Activated T-cell treated with anti-CD3 and anti-CD28 coated beads, Interleukin-2, amount 50 U/mL, for 72 hours (primary cell): ENCODE measurements at places on chromosomes 2 and 18. TPM values are rescaled to one million over a fixed set of nuclear protein-coding genes. Genes with fewer than 3 reads are reported as not detected.
A peak's percentile ranks its signal among the peaks of the same experiment; 100 is the strongest.

DNA sequence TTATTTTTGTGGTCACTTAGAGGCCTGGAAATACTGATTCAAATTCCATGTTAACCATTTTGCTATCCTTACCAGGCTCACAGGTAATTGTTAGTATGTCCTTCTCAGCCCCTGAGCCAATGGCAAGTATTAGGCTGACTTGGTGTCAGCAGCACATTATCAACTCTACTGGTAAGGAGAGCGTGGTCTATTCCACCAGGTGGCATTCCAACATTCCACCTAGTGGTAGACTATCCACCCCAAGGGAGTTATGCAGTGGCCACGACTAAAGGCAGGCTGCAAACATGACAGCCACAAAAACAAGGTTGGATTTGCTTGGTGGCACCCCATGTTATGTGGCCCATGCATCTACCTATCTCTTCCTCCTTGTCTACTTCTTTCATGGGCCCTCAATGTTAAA is 31.8 kb upstream of the GCC2 start:
- no peak for DNase-seq

GRCh38 chr2:181682795-181683517 is 2.6 kb upstream of the NEUROD1 start:
- no peak for DNase-seq

DNA sequence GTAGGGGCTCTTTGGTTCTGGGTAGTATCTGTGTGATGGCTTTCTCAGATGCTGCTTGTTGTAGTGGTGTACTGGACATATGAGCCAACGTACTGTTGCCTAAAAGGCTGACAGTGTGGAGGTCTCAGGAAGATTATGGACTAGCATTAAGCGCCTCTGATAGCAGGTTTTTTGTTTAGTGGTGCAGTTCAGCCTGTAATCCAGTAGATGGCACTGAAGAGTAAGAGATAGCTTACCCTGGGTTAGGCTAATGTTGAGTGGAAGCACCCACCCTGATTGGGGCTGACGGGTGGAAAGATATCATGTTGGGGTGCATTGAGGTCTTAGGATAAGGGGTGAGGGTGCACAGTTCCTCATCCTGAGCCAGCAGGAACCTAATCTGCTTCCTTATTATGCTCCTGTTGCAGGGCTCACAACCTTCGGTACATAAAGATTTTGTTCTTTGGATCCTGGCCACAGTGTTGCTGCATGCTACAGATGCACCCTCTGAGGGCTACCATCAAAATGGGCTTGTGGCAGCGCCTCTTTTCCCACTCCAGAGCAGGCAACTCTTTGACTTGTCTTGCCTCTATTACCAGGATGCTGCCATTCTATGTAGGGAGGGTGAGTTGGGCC is 79.6 kb downstream of the MSTN start:
- no peak for DNase-seq

DNA sequence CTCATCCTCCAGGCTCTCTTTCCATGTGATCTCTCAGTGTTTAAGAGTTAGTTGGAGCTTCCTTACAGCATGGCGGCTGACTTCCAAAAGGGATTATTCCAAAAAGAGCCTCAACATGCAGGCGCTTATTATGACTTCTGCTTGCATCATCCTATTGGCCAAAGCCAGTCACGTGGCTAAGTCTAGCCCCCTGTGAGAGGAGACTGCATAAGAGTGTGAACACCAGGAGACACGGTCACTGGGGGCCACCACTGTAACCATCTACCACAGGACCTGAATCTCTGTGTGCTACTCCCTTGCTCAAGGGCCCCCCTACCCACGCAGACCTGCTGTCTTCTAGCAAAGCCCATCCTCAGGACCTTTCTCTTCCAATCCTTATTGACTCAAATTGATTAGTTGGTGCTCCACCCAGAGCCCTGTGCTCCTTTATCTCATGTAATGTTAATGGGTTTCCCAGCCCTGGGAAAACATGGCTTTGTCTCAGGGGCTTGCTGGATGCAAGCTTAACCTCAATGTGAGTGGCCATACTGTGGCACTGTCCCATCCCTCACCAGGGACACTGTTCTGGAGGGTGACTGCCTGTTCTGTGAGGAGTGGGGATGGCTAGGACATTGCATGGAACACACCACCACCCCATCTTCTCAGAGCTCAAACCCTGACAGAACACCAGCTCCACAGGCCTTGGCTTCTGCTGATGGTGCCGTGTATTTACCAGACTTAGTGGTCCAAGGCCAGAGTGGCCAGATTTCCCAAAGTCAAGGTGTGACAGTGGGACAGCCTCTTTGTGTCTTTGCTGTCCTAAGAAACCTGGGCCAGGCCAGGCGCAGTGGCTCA is 4.2 kb downstream of the IL1RN start:
- DNase-seq = no peak

Gene HOXD9
- not detected for total RNA-seq

DNA sequence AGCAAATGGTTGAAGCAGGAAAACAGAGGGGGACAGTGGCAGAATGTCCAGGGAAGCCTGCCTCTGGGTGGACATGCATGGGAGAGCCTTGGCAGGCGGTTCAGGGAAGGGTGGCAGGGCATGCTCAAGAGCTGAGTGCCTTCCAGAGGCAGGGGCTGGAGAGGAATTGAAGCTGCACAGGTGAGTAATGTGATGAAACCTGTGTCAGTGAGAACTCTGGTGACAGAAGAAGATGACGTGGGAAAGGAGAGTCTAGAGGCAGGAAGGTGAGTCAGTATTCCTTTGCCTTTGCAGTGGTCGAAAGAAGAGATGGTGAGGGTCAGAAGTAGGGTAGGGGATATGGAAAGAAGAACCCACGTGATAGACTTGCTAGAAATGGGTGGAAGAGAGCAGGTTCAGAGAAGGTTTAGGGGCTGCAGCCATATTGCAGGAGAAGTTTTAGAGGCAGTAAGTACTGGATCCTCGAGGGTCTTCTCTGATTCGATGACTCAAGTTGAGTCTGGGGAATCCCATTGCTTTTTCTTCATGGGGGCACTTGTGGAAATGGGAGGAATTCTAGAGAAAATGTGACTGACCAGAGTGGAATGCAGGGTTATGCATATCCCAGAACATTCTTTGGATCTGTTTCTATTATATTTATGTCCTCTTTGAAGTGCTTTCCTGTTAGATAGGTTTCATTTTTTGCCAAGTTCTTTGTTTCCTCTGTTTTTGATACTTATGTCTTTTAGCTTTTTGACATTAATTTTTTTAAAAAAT is 37.4 kb downstream of the TMEM87B start:
- no peak for DNase-seq

GRCh38 chr2:234164493-234165413 is 114.3 kb downstream of the SPP2 start:
- DNase-seq = peak; percentile 19

Gene GPR35
- total RNA-seq = 50.7 TPM

Gene ASB18
- not detected for total RNA-seq

Gene NRP2
- 2.5 TPM for total RNA-seq

- no peak for DNase-seq
Measured at GRCh38 chr2:191642541-191642940, 35.4 kb upstream of the NABP1 start.

Gene FAM237A
- not detected for total RNA-seq

DNA sequence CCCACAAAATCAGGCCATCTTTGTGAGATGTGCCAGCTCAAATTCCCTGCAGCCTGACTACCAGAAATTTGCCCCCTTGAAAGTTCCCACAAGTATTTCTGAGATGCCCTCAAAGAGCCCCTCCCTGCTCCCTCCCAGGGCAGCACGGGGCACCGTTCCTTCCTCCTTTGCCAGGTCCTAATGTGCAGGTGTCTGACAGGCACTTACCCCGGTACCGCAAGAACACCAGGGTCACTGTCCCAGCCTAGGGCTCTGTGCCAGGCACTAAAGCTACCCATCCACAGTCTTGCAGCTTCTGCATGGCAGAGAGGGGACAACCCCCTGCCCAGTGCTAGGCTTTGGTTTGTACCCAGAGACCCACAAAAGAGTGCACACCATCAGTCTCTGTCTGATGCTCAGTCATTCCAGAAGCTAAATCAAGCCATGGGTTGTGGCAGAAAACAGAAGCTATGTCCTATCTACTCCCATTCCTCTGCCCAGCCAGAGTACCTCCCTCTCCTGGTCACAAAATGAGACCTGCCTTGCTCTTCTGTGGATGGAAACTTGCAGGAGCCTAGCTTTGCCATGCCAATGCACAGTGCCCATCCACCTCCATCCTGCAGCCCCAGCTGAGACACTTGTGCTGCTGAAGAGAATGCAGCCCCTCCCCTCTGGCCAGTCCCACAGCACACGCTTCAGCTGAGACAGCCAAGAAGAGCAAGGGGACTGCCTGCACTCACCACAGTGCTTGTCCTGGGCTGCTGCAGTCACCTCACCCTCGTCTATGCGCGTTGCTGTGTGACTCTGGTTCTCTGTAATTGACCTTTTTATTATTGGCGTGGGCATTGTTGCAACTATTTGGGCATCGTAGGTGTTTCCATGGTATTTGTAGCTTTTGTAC is 48.7 kb downstream of the INPP5D start:
- no peak for DNase-seq

DNA sequence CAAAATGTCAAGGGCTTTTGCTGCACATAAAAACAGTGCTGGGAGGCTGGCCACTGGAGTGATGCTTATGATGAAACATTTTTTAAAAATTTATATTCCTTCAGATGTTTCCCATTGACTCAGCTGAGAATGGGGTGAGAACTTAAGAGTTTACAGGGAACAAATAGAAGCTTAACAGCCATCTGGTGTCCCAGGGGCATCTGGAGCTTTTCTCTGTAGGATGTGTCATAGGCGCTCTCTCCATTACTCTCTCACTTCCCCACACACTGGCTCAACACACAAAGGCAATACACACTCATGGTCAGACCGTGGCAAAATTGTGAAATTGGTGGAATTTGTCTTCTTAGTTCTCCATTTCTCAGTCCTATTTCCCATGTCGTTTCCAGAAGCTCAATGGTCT is 783.1 kb upstream of the LRRTM1 start:
- DNase-seq = no peak

- no peak for DNase-seq
Measured at GRCh38 chr2:108074150-108074549, 87.8 kb downstream of the SLC5A7 start.
